Esophagus muscularis mucosa (tissue), 4 donors: ENCODE measurements at places on chromosomes 13 and 19. TPM values are rescaled to one million over a fixed set of nuclear protein-coding genes. Genes with fewer than 3 reads are reported as not detected.

TEX101 gene
- not detected for total RNA-seq

ZNF888 gene
- 2.9 TPM for total RNA-seq

SBK2 gene
- not detected for total RNA-seq

RASGRP4 gene
- total RNA-seq, result 7.8 TPM

LRG1 gene
- 0.17 TPM for total RNA-seq

SOX1 gene
- not detected for total RNA-seq

- no peaks in the 10 kb centered on the region for H3K27me3 ChIP-seq
- H3K36me3 ChIP-seq, result peaks cover 98% of the 10 kb centered on the region
- H3K4me3 ChIP-seq, result no peak overlapping the region
- peak overlapping the region; percentile 4 for H3K27ac ChIP-seq
These were observed 7.2 kb downstream of the RPL36 start for GRCh38 chr19:5697022-5697889.

DNA sequence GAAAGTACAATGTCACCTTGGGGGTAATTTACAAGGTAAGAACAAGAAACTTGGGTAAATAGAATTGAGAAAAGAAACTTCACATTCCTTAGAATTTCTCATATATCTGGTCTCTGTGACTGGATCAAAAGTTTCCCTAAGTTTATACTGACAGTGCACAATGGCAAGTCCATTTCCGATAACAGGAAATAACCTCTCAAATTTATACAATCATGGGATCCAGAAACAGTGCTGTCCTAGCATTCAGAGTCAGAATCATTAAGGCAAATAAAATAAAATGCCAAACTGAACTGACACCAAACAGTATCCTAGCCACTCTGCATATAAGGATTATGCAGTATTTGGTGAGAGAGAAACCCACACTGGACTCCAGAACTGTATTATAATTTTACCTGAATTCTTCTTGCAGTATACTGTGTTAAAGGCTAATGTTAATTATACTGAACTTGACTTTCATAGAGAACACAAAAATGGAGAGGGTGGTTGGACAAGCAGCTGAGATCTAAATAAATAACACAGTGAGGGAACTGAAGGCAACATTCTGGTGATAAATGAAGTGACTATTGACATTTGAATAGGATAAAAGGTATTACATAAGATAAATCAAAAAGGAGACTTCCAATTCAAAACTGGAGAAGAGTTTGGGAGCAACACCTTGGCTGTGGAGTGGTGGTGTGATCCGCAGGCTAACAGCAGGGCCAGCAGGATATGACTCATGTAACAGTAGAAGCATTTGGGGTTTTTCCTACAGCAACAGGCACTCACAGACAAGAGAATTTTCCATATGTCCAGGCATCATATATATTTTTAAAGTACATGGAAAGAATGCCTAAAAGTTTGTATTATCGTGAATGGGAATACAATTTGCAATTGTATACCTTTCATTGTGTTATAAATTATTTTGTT, 932.5 kb upstream of the MIR17HG start:
- H3K27me3 ChIP-seq, result no peaks in the 10 kb centered on the region
- H3K36me3 ChIP-seq, result no peaks in the 10 kb centered on the region
- DNase-seq, result no peak
- no peaks in the 10 kb centered on the region for H3K4me1 ChIP-seq
- H3K27ac ChIP-seq, result no peak overlapping the region

- no peaks in the 10 kb centered on the region for H3K36me3 ChIP-seq
- H3K27ac ChIP-seq, result no peak overlapping the region
- DNase-seq, result no peak
- peaks cover 15% of the 10 kb centered on the region for H3K4me1 ChIP-seq
- no peak overlapping the region for H3K4me3 ChIP-seq
These were observed 65.2 kb upstream of the LRCH1 start for GRCh38 chr13:46487748-46488147.

GRCh38 chr13:102220681-102221228, 181.1 kb downstream of the FGF14 start:
- no peaks in the 10 kb centered on the region for H3K27me3 ChIP-seq
- H3K27ac ChIP-seq, result no peak overlapping the region
- H3K4me3 ChIP-seq, result no peak overlapping the region

DNA sequence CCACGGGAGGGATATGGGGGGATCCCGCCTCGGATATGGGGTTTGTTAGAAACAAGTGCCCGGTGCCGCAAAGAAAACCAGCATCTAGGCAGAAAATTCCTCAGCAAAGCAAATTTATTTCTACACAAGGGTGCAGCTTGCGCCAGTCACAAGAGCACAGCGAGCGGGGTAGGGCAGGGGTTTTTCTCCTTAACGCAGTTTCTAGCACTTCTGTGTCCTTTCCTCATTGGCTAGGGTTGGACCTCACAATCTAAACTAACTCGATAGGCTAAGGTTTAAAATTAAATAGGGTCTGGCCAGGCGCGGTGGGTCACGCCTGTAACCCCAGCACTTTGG, 595 bp downstream of the ZNF440 start:
- no peaks in the 10 kb centered on the region for H3K27me3 ChIP-seq
- peaks cover 8% of the 10 kb centered on the region for H3K36me3 ChIP-seq
- peaks cover 11% of the 10 kb centered on the region for H3K4me1 ChIP-seq
- H3K4me3 ChIP-seq, result peak overlapping the region; percentile 64
- H3K27ac ChIP-seq, result peak overlapping the region; percentile 91

- H3K36me3 ChIP-seq, result no peaks in the 10 kb centered on the region
- no peaks in the 10 kb centered on the region for H3K27me3 ChIP-seq
- H3K4me1 ChIP-seq, result peaks cover 72% of the 10 kb centered on the region
These were observed 2.6 kb downstream of the BBC3 start for GRCh38 chr19:47228168-47228936.

- H3K27me3 ChIP-seq, result peaks cover 2% of the 10 kb centered on the region
- H3K36me3 ChIP-seq, result no peaks in the 10 kb centered on the region
- H3K4me1 ChIP-seq, result peaks cover 13% of the 10 kb centered on the region
- no peak for DNase-seq
- H3K27ac ChIP-seq, result no peak overlapping the region
- no peak overlapping the region for H3K4me3 ChIP-seq
These were observed 4.8 kb downstream of the RUBCNL start for GRCh38 chr13:46382224-46382623.

DNA sequence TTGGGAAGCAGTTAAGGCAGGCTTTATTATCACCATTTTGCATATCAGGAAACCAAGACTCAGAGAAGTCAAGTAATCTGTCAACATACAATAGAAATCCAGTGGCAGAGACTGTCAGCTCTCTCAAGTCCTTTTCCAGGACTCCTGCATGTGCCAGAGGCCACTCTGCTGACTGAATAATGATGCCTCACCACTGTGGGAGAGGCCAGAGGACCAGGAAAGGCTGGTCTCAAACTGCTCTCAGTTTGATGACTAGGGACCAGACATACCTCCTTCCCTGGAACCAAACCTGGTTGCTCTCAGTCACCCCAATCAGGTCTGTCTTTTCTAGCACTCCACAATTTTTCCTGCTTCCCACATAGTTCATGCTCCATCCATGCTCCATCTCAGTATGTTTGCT, 8.0 kb downstream of the RNASEH2B start:
- no peak overlapping the region for H3K4me3 ChIP-seq
- no peaks in the 10 kb centered on the region for H3K36me3 ChIP-seq
- no peak overlapping the region for H3K27ac ChIP-seq
- no peak for DNase-seq
- no peaks in the 10 kb centered on the region for H3K27me3 ChIP-seq
- H3K4me1 ChIP-seq, result peaks cover 59% of the 10 kb centered on the region

- no peaks in the 10 kb centered on the region for H3K4me1 ChIP-seq
- H3K4me3 ChIP-seq, result peak within 1 kb of the TSS; percentile 31
- H3K27ac ChIP-seq, result no peak within 1 kb of the TSS
- DNase-seq, result no peak
These were observed at the start of gene ARL11 for GRCh38 chr13:49627831-49628652. ARL11 (plus strand) TSS chr13:49628507; CDS start chr13:49630448, 1,941 bp downstream.

DNA sequence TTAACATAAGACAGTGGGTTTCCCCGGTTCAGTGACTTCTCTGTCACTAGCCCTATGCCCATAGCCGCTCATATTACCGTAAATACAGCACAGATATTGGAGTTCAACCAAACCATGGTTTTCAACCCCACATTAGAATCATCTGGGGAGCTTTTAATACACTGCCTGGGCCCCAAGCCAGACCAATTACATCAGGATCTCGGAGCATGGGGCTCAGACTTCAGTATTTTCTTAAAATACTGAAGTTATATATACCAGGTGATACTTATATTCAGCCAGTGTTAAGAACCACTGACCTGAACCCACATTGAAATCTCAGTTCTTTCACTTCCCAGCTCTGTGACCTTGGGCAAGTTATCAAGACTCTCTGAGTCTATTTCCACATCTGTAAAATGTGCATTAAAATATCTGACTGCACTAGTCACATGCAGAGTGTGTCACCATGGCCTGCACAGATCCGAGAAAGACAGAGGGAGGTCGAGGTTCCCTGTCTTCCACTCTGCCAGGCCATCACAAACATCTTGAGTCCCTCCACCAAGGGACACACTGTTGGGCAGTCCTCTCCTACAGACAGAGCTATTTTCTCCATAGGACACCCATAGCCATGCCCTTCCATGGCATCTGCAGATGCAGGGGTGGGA, 32.2 kb upstream of the IPO5 start:
- no peaks in the 10 kb centered on the region for H3K4me1 ChIP-seq
- no peaks in the 10 kb centered on the region for H3K36me3 ChIP-seq
- H3K4me3 ChIP-seq, result no peak overlapping the region
- H3K27me3 ChIP-seq, result no peaks in the 10 kb centered on the region
- DNase-seq, result no peak

- H3K4me1 ChIP-seq, result no peaks in the 10 kb centered on the region
- no peak overlapping the region for H3K4me3 ChIP-seq
- peaks cover 45% of the 10 kb centered on the region for H3K27me3 ChIP-seq
- no peaks in the 10 kb centered on the region for H3K36me3 ChIP-seq
These were observed 81.1 kb downstream of the CHST8 start for GRCh38 chr19:33702606-33703437.

- no peaks in the 10 kb centered on the region for H3K36me3 ChIP-seq
- no peak overlapping the region for H3K27ac ChIP-seq
- DNase-seq, result no peak
- no peaks in the 10 kb centered on the region for H3K27me3 ChIP-seq
- H3K4me1 ChIP-seq, result peaks cover 13% of the 10 kb centered on the region
These were observed 15.2 kb upstream of the ERCC2 start for GRCh38 chr19:45385392-45386221.

- no peaks in the 10 kb centered on the region for H3K27me3 ChIP-seq
- H3K4me1 ChIP-seq, result no peaks in the 10 kb centered on the region
- H3K27ac ChIP-seq, result no peak overlapping the region
- no peaks in the 10 kb centered on the region for H3K36me3 ChIP-seq
- no peak overlapping the region for H3K4me3 ChIP-seq
These were observed 427.1 kb downstream of the GPC5 start for GRCh38 chr13:91825516-91825915.

- peaks cover 61% of the 10 kb centered on the region for H3K36me3 ChIP-seq
- H3K4me3 ChIP-seq, result no peak overlapping the region
- peaks cover 44% of the 10 kb centered on the region for H3K4me1 ChIP-seq
- no peaks in the 10 kb centered on the region for H3K27me3 ChIP-seq
- no peak for DNase-seq
These were observed 22.7 kb downstream of the MPND start for GRCh38 chr19:4365791-4366665.

GRCh38 chr19:18666784-18667183, 16.7 kb upstream of the CRTC1 start:
- peaks cover 79% of the 10 kb centered on the region for H3K4me1 ChIP-seq
- no peak overlapping the region for H3K4me3 ChIP-seq
